NCI-H510A treated with DMSO at 0.1 percent for 48 hours (cell line): ENCODE measurements at places on chromosomes 4 and X.

DNA sequence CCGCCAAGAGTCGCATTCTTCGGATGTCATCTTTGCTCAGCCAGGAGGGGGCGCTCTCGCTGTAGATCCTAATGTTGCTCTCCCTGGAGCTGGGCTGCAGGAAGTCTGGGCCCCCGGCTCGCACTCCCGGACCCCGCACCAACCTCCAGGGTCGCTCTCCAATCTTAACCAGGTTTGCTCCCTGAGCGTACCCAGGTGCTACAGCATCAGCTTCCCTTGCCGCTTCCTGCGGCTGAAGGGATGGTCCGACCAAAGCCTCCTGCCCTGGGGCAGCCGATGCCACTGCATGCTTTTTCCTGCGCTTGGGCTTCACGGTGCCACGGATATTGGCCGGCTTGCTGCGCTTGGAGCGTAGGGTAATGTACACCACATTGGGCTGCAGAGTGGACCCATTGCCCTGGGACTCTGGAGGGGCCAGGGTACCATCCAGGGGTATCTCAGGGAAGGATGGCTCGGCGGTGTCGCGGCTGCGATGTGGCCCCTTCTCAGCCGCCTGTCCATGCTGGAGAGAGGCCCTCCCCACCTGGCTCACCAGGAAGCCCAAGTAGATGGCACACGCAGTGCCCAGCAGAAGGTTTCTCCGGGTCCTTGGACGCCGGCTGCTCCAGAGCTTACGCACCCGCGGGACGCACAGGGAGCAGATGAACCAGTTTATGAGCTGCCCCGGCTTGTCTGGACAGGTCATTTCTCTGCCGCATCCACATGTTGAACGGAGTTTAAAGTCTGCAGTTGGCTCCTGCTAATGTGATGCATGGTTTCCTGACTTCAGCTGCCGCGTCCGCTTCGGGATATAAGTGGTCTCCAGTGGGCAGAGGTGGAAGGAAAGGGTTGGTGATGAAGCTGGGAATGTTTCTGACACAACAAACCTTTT is 1.9 kb downstream of the GASK1B start:
- no peak for DNase-seq

GRCh38 chr4:82462415-82462831 is 32.0 kb downstream of the ENOPH1 start:
- peak; percentile 91 for DNase-seq

DNA sequence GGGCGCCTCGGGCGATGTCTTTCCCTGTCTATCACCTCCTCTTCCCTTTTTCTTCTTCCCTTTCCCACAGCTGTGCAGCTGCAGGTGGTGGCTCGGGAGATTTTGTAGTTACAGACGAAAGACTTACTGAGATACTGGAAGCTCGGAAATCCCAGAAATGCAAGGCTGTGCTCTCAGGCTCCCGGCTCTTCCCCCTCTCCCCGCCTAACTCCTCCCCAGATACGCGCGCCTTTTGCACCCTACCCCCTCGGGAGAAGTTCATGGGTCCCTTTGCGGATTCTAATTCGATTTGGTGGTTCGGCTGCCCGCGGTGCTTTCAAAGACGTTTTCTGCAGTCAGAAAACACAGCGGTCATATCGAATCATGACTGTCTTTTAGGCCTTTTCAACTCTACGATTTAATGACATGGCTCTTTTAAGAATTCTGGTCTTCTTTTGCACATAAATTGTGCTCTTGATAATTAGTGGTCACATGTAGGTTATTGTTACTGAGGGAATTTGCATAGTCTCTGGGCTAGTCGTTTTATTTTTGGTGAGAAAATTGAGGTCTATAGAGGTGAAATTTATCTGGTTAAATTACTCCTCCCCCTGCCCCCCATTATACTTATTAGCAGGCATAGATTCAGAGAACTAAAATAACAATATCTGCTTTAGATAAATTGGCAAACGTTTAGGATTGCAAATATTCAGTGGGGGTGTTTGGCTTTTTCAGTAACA is 1.6 kb downstream of the SEPTIN11 start:
- peak; percentile 56 for DNase-seq

DNA sequence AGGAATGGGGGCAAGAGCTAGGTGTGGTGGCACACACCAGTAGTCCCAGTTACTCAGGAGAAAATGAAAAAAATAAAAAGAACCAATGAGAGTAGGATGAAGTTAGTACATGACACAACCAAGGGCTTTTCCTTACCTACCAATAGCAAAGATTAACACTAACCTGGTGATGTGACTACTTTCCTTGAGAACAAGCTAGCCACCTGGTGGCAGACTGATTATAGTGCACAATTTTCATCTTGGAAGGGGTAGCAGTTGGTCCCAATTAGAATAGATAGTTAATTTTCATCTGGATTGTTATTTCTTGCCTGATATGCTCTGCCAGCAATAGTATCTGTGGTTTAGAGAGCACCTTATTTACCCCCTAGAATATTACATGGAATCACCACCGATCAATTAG is 1216.8 kb upstream of the PABPC4L start:
- peak; percentile 1 for DNase-seq

- no peak for DNase-seq
These were observed 161.7 kb upstream of the NAP1L5 start for GRCh38 chr4:88859191-88859812.

DNA sequence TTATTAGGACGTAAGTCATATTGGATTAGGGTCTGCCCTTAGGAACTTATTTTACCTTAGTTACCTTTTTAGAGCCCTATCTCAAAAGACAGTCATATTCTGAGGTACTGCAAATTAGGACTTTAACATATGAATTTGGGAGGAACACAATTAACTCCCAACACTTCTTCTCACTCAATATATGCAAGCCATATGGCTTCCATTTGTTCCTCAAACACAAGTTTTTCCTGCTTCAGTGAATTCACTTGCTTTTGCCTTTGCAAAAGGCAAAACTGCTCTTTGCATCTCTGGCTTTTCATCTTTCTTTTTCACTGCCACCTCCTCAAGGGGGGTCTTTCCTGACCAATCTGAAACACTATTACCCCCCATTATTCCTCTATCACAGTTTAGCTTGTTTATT is 220.3 kb downstream of the KCTD8 start:
- DNase-seq: no peak

GRCh38 chr4:15706646-15707362 is 3.9 kb downstream of the BST1 start:
- DNase-seq: no peak

DNA sequence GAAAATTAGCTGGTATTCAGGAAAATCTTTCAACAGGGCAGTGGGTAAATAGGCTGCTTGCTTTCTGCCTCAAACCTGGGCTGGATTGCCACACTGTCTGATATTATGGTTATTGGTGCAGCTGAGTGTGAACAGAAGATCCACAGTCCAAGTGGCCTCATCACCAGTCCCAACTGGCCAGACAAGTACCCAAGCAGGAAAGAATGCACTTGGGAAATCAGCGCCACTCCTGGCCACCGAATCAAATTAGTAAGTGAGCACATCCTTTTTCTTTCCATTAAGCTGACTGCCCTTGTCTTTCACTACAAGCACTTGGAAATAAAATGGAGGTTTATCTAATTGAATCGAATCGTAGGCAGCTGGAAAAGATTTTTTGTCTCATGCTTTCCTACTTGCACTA is 204.7 kb downstream of the TLL1 start:
- no peak for DNase-seq

DNA sequence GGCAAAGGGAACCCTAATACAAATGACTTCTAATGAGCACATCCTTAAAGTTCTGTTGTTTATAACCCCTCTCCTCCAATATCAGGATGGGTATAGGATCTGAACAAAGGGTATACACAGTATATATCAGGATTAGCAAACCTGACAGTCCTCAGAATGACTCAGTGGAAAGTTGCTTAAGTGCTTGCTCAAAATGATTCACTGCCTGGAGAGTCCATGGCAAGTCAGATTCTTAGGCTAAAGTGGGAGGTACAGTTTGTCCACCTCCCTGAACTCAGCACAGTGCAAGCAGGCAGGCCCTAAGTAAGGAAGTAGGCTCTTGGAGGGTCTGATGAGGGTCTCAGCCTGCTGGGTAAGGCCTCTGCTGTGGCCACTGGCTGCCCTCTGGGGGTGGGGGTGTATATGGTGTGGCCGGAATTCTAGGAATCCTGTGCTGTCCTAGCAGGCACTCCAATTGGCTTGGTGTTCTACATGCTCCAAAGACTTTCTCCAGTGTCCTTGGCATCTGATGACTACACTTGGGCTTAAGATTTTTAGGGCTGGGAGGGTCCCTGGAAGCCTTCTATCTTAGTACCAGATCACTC is 54.3 kb downstream of the CHRDL1 start:
- no peak for DNase-seq

- no peak for DNase-seq
These were observed 172.8 kb downstream of the TEX13C start for GRCh38 chrX:125492439-125492838.

DNA sequence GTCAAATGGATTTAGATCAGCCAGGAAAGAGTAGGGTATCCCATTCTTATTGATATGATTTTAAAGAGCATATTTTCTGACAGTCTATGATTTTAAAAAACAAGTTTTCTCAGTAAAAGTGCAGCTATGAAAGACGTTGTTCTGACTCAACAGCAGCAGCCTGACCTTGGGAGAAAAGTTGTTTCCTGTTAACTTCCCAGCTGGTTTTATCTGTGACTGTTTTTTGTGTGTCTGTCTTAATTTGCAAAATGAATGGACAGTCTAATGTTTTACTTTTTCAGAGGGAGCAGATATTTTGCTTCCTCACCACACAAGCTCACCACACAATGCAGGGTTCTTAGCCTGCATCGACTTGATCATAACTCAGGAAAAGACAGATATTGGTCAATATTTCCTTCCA is 764 bp upstream of the MTHFD2L start:
- DNase-seq: no peak

DNA sequence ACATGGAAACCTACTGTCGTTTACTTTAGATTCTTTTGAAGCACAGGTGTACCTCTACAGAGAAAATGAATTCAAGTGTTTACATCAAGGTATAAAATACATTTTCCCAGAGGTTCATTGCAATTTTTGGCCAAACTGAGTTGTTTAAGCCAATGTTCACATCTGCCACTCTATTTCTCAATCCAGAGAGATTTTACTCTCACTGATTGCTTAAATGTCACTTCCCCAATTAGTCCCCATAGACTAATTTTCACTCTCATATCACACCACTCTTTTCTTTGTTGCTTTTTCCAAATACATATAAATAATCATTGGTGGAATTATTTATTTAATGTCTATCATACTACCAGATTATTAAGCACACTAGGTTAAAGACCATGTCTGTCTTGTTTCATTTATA is 271.8 kb downstream of the PPP3CA start:
- no peak for DNase-seq

DNA sequence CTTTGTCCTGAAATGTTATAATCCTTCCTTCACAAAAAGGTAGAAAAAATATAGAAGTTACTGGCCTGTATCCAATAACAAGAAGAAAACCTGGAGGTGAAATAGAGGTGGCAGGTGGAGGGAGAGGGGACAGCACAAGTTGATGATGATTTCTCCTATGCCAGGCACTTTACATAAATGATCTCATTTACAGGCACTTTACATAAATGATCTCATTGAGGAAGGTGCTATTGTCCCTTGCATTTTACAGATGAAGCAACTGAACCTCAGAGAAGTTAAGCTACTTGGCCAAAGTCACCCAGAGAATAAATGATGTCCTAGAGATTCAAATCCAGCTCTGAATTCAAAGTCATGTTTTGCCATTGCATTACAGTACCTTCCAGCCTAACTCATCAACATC is 7.1 kb upstream of the OPHN1 start:
- DNase-seq: no peak

DNA sequence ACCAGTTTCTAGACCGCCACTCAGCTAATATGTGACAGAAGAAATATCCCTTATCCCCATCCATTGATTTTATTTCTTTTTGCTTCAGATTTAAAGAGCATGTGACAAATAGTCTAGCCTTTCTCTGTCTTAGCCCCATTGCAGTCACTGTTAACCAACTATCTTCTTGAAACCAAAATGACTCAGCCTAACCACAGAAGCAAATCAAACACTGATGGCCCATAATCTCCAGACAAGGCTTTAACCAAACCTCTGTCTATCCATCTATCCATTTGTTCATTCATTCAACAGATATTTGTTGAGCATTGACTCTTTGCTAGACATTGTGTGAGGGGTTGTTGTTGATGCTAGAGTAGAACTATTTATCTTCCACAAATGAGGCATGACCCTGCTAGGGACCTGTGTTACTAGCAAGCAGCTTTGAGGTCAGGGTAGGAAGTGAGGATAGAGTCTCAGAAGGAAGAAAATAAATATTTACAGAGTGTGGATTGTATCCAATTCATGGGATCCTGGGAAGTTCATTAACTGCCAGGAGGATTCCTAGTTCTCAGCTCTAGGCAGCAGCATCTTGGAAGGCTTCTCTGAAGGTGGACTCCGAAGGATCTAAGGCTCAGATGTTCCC is 22.5 kb downstream of the HNRNPH2 start:
- DNase-seq: no peak

DNA sequence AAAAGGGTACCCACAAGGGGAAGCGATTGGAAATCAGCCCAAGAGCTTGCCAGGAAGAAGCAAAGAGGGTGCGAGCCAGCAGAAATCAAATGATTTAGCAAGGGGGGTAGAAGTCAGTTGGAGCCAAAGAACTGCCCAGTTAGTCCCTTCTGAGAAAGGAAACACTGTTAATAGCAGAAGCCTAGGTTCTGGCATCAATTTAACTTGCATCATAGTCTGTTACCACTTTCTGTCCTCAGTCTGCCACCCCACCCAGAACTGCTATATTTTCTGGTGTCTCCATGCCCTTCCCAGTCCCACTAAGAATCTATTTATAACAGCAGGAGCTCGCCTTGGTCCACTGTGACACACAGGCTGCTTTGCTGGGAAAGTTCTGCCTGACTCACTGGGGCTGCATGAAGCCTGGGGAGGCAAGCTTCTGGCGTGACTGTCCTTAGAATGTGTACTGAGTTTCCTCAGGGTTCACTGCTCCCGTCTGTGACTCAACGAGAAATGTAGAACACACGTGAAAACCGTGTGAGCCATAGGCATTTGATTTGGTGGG is 157.8 kb upstream of the TTC29 start:
- DNase-seq: no peak

DNA sequence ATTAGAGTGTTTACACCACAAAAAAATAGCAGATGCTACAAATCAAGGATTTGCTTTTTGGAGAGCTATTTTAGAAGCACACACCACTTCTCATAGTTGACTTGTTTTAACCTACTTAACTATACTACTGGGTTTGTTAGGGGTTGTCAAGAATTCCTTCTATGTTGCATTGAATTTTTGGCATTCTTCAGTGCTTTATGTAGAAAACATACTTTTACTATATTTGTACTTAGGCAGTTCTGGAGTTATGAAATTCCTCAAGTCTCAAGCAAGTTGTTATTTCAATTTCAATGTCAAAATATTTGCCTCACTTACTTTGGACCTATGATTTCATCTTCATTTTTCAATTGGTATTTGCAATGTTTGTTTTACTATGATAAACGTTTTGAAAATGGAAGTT is 449.6 kb downstream of the GLUD2 start:
- DNase-seq: no peak

DNA sequence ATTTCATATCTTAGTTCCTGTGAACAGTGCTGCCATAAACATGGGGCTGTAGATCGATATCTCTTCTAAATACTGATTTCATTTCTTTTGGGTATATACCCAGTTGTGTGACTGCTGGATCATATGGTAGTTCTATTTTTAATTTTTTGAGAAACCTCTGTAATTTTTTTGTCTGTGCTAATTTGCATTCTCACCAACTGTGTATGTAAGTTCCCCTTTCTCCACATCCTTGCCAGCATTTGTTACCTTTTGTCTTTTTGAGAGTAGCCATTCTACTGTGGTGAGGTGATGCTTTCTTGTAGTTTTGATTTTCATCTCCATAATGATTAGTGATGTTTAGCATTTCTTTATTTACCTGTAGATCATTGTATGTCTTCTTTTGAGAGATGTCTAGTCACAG is 2086.5 kb upstream of the TENM3 start:
- DNase-seq: no peak

- no peak for DNase-seq
These were observed 127.4 kb upstream of the EDA2R start for GRCh38 chrX:66766318-66766717.
